Occipital lobe (tissue), 3 donors: ENCODE measurements at places on chromosomes 7 and 10. TPM values are rescaled to one million over a fixed set of nuclear protein-coding genes. Genes with fewer than 3 reads are reported as not detected.

DNA sequence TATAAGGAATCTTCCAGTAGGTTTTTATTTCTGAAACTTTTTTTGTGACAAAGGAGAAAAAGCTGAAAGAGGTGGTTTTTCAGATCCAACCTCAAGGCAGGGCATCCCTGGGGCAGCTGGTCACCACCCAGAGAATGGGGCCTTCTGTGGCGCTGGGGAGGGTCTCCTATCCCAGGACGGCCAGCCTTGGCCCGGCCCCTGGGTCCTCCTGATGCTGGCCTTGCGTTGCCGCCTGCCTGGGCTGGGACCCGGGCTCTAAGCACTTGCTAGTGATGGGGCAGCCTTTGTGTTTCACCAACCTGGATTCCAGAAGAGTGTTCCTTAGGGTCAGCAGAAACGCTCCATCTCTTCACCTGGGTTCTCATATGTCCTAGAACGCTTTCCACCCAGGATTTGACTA, 16.3 kb downstream of the SHH start:
- DNase-seq = no peak

The INMT gene
- 0.16 TPM for total RNA-seq

- peak; percentile 71 for DNase-seq
These were observed 208.7 kb upstream of the PHYHIPL start for GRCh38 chr10:58967551-58968388.

GRCh38 chr7:3067193-3067592, 23.5 kb upstream of the CARD11 start:
- no peak for DNase-seq

The POLR2J gene
- 8.1 TPM for total RNA-seq

DNA sequence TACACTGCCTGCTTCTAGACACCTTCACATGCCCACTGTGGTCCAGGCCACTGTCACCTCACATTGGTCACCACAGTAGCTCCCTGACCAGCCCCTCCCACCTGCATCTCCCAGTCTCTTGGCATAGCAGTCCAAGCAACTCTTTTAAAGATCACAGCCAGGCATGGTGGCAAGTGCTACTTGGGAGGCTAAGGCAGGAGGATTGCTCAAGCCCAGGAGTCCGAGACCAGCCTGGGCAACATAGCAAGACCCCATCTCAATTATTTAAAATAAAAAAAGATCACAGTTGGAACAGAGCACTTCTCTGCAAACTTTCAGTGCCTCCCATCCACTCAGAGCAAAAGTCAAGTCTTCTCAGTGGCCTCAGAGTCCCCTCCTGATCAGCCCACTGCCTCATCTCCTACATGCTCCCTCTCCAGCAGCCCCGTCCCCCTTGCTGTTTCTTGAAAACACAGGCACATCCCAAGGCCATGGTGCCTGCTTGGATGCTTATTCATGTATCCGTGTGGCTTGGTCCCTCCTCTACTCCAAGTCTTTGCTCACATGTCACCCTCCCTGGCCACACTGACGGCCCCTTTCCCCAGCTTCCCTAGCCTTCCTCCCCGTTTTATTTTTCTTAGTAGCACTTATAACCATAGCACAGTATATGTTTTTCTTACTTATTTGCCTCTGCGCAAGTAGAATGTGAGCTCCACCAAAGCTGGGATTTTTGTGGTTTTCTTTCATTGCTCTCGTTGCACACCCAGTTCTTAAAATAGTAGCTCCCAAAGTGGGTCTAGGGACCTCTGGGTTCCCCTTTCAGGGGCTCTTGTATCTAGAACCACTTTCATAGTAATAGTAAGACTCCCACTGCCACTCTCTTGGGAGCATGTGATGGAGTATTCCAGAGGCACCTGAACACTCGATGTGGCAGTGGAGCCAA, 19.5 kb downstream of the TSPAN15 start:
- DNase-seq = no peak
